ENCODE measurements at places on chromosomes 16 and 17. TPM values are rescaled to one million over a fixed set of nuclear protein-coding genes. Genes with fewer than 3 reads are reported as not detected.
A peak's percentile ranks its signal among the peaks of the same experiment; 100 is the strongest.

GRCh38 chr17:9809409-9809808, 12.5 kb downstream of the GSG1L2 start:
- no peak for DNase-seq

GRCh38 chr16:19238406-19238805, 47.1 kb upstream of the CLEC19A start:
- DNase-seq: no peak

DNA sequence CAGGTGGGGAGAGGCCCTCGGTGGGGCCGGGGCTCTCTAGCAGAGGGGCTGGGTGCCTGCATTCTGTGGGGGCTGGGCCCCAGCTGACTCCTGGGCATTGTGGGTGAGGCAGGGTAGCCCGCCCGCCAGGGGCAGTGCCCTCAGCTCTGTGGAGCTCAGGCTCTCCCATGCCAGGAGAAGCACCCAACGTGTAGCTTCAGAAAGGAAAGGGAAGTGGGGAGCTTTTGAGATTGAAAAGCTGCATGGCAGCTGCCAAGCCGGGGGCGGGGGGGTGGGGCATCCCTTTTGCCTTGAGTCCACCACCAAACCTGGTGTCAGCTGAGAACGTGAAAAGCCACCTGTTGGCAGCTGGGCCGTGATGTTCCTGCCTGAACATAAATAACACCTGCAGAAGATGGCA, 192.1 kb upstream of the CIBAR2 start:
- no peak for DNase-seq

DNA sequence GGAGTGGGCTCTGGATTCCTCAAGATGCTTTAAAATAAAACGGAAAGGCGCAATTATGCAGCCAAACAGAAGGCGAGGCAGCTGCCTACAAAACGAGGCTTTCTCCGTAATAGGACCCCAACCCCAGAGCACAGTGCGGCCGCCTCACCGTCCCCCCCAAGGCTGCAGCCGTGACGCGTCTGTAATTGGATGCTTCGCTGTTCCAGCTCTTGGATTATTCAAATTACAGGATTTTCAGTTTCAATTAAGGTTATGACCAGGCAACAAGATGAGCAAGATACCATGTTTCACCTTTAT, 37.3 kb upstream of the ABR start:
- no peak for DNase-seq

- no peak for DNase-seq
Observed at GRCh38 chr17:80890196-80890920, 101.3 kb upstream of the CHMP6 start.

DNA sequence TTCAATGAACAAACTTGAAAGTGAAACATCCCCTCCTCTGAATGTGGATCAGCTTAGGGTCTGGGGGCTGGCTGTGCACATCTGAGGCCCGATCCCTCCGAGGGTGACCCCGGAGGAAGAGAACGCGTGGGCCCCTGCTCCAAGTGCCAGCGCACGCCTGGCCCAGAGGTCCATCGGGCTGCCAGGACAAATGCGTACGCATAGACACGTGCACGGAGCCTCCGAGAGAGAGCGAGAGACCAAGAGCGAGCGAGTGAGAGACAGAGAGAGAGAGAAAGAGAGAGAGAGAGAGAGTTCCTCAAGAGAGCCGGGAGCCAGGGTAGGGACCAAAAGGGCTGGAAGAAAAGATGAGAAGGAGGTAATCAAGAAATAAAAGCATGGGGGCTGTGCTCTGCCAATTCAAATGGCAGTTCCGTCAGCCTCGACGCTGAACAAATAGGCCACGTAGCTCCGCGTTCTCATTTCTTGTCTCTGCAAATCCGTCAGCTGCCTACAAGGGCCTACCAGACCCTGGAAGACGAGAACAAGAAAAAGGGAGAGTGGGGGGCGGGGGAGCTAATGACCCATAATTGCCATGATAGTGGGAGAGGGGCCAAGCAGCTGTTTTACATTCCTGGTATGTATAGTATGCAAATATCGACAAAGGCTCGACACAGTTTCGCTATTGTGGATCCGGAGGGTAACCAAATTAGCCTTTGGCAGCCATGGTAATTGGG, 435.3 kb upstream of the ZFHX3 start:
- DNase-seq: no peak

- no peak for DNase-seq
Observed at GRCh38 chr16:49658531-49658930, 197.4 kb downstream of the ZNF423 start.

- DNase-seq: no peak
Observed at GRCh38 chr17:13420418-13420826, 181.3 kb downstream of the HS3ST3A1 start.

DNA sequence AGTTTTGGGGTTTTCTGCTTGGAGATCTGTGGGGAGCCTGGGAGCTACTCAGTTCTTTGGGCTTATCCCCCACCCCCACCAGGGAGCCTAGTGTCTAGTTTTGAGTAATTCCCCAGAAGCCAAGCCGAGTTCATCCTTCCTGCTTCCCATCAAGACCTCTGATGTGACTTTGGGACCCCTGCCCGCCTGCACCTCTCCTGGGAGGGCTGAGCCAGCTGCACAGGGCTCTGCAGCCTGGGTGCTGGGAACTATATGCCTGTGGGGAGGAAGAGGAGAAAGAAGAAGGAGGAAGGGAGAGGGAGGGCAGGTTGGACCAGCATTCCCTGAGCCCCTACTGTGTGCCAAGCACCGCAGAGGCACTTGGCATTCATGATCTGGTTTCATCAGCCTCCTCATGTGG, 178.9 kb downstream of the TMEM132E start:
- DNase-seq: no peak

SOST gene
- not detected for total RNA-seq

DNA sequence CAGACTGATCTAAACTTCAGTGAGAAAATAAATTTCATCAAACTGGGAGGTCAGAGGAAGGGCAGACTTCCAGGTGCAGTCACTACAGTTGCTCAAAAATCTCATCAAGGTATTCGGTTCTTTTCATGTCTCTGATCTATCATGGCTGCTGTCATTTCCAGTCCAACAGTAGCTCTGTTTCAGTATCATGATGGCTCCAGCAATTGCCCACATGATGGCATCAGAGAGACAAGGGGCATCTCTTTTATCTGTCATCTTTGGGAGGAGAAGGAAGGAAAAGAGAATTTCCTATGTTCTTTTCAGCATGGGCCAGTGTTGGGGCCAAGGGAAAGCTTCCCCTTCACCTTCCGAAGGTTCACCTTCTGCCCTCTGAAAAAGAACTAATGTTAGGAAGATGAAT, 504.9 kb upstream of the HSBP1 start:
- no peak for DNase-seq

GRCh38 chr17:77606146-77606864, 352.2 kb upstream of the TNRC6C start:
- DNase-seq: no peak

AOC2 gene
- total RNA-seq: 2.7 TPM

- DNase-seq: no peak
Observed at GRCh38 chr17:17042851-17043460, 699 bp downstream of the MPRIP start.

GRCh38 chr17:74212913-74213791, at the start of gene TTYH2:
TSS of gene TTYH2 (plus strand) at chr17:74213571. CDS start at chr17:74213588, 17 bp downstream.
- DNase-seq: peak; percentile 71

DNA sequence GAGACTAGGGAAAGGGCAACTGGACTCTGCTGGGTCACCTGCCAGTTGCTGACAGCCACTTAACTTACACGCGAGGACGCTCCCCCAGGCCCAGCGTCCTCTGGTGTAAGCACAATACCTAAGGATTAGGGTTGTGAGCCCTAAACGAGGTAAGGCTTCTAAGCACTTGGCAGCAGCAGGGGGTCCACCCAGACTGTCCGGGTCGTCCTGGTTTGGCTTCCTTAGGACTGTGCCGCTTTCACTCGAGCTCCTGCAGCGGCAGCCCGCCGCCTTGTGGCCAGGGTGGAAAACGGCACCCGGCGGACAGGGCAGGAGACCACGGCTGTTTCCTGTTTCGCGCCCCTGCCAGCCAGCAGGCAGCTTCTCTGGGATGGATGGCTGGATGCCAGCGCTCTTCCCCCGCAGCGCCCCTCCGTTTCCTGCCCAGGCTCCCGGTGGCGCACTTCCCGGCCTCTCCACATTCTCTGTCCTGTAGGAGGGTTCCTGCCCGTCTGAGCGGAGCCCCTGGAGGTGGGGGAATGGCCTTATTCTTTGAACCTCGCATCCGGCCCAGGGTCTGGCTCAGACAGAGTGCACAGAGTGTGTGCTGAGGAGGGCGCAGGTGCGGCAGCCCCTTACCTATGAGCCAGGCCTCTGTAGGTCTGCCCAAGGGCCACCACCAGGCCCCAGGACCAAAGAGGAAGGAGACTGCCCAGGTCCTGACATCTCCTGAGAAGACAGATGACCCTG, 47.0 kb upstream of the AMZ2 start:
- peak; percentile 71 for DNase-seq

DNA sequence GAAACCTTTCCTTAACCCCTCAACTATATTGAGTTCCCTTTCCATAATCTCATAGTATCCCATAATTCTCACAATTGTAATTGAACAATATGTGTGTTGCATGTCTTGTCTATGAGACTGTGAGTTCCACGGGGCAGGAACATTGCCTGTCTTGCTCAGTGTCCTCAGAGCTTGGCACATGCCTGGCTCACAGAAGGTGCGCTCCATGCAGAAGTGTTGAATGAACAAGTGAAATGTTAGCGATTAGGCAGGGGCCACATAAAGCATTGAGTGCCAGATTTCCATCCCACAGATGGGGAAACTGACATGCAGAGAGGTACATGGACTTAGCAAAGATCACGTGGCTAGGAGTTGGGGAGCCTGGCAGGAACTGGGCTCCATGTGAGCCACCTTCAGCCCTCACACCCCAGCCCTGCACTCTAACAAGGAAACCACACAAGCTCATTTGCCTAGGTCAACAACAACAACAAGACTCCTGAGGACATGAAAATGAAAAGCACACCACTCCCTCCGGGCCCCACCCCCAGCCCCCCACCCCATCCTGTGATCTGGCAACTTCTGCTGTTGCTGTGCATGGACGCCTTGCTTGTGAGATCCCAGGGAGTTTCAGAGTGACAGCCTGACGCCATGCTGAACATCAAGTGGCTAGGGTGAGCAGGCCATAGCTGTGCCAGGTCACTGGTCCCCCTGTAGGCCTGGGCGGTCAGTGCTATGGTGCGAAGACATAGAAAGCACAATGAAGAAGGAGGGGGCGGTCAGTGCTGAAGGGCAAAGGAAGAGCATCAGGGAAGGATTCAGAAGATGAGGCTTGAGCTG, 5.0 kb downstream of the PIK3R5 start:
- no peak for DNase-seq

TRPV3 gene
- total RNA-seq: 0.06 TPM

ZPBP2 gene
- total RNA-seq: 1.2 TPM

CDH11 gene
- not detected for total RNA-seq

- peak; percentile 56 for DNase-seq
Observed at GRCh38 chr17:75525806-75526554, 483 bp downstream of the LLGL2 start.

GGT6 gene
- not detected for total RNA-seq

- DNase-seq: no peak
Observed at GRCh38 chr16:86584726-86585721, 6.7 kb downstream of the FOXL1 start.

CIITA gene
- 1.6 TPM for total RNA-seq

- no peak for DNase-seq
Observed at GRCh38 chr17:72008236-72008876, 112.5 kb upstream of the SOX9 start.

Measured in CD4-positive, alpha-beta memory T cell (primary cell).